Stimulated activated CD4-positive, alpha-beta T cell treated with anti-CD3 and anti-CD28 coated beads, Interleukin-12 subunit alpha, Interleukin-12 subunit beta, amount 100 ng/mL, for 24 hours (primary cell): ENCODE measurements at places on chromosomes 3 and 15.
A peak's percentile ranks its signal among the peaks of the same experiment; 100 is the strongest.

DNA sequence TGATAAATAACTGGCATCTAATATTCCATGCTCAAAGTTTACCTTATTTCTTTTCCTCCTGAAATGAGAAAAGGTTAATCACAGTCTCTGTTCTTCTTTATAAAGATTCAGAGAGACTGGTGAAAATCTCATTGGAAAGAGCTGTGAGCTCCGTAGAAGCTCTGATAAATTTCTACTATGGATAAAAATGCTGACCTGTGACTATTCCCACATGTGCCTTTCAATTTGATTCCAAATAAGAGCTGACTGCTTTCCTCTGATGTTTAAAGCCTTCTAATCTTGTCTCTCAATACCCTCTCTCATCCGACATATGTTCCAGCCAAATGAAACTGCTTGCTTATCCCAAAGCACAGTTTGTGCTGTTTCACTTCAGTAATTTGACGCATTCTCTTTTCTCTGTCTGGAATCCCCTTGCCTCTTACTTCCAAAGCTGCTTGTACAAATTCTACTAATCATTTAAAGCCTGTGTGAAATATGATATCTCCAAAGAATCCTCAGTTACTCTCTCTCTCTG is 130.1 kb downstream of the RTP4 start:
- DNase-seq: no peak

DNA sequence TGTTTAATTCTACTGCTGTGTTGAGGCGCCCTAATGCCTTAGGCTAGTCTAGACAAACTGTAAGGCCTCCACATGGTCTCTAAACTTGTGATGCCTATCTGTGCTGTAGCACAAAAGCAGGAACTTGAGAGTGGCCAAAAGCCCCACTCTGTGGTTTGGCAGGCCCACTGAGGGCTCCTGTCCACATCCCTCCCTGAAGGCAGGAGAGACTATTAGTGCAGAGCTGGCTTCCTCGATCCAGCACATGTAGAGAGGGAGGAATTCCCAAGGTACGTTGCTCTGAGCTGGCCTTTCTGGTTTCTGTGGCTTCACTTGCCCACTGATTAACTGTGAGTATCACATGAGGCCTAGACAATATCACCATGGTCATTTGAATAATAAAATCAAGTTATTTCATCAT is 90.6 kb downstream of the POLR2M start:
- DNase-seq: no peak

GRCh38 chr15:48370460-48370859 is 39.2 kb downstream of the DUT start:
- DNase-seq: no peak

DNA sequence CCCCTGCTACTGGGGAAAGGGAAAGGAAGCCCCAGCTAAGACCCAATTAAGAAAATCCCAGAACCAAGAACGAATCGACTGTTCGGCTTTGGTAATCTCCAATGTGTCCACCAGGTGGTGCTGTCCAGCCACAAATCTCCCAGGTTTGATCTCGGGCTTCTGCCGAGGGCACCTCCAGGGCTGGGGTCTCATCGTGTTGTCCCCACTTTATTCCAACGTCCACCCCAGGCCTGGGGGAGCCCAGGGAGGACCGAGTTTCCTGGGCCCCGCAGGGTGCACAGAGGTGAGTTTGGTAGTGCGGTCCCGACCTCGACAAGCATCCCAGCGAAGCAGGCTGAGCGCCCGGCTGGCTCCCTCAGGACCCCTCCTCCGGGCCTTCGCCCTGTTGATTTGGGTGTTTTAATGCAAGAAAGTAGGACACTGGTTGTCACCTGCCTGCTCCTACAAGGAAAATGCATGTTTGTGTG is 185.1 kb downstream of the GOLGA6L6 start:
- peak; percentile 89 for DNase-seq

DNA sequence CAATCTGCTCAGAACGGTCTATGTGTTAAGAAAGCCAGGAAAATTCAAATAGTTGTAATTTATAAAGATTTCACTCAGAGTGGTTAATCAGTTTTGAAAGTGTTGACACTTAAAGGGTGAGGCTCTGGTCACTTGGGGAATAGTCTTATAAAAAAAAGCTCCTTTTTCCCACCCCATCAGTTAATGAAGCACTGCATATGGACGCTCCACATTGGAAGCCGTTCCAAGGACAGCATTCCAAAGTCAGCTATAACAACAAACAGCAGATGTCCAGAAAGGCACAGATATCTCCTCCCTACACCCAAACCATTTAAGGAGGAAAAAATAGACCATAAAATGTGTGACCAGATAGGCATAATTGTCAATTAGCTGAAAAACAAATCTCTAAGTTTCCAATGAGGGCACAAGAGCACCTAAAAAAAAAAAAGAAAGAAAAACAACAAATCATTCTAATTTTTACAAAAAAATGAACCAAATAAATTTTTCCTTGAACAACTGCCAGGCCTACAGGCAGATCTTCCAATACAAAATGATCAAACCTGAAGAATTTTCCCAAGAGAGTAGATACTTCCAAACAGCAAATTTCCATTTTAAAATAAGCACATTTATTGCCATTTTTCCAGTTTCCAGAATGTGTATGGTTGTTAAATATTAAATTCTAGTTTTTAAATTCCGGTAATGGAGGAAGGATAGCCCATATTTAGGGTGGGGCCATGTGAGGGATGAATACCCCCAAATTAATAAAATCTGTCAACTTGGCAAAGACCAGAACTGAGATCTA is 198.3 kb downstream of the ERC2 start:
- no peak for DNase-seq

- DNase-seq: no peak
Observed at GRCh38 chr3:13852638-13853009, 27.2 kb downstream of the WNT7A start.

GRCh38 chr3:131081224-131081623 is 54.5 kb downstream of the NEK11 start:
- DNase-seq: no peak

GRCh38 chr3:84904212-84904611 is 54.6 kb upstream of the CADM2 start:
- no peak for DNase-seq

- no peak for DNase-seq
Observed at GRCh38 chr3:123735456-123735855, 148.7 kb downstream of the MYLK start.

- DNase-seq: no peak
Observed at GRCh38 chr3:141352262-141352984, 15.9 kb upstream of the ZBTB38 start.

DNA sequence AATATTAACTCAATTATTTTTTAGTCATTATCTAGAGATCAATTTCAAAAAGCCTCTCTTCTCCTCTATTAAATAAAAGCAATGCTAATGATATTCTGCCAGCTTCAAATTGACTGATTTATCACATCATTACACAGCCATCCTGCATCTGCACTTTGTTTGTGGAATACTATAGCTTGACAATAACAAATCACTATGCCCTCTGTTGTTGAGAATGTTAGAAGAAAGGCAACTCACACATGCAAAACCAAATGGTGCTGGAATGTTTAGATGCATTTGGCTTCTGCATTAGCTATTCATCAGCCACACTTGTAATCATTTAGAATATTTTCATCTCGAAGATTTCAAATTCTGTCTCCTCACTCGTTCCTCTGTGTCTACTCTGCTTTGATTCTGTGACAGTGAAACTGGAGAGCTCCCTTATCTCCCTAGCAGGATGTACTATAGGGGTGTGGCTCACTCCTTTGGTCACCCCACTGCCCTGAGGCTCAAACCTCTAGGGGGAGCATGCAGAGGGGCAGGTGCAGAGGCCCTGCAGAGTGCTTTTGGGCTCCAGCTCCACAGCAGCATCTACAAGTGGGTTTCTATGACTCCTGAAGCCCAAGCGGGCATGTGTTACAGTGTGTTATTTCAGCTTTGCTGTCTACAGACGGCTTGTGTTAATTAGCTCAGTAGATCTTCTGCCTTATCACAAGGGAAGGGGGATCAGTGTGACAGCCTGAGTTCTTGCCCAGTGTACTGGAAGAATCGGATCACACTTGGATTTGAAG is 454.1 kb upstream of the BCHE start:
- DNase-seq: no peak

DNA sequence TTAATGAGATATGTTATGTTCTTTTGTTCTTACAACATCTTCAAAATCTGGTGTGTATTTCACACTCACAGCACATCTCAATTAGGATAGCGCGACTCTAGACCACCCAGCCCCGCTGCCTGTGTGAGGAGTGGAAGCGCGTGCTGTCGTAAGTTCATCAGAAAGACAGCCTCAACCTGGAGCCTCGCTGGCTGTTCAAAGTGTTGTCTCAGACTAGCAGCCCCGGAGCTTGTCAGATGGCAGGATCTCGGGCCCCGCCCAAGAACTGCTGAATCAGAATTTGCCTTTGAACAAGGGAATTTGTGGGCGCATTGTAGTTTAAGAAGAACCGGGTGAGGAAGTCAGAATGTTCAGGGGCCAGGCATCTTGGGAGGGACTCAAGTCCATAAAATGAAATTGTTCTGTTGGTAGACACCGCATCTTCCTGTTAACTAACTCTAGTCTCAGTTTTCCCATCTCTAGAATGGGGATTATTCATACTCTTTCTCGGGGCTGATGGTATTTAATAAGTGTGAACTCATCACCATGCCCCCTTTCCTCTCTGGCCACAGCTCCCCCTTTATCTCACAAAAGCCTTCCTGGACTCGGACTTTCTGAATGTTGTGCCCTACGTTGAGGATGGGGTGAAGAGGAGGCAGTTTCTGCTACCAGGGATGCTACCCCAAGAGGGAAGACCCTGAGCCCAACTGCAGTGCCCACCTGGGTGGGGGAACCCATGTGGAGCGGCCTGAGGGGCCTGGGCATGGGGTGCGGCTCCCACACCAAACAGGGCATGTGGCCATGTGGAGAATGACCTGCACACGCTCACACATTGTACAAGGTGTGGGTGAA is 40.4 kb downstream of the BHLHE40 start:
- DNase-seq: peak; percentile 53

GRCh38 chr3:127911421-127911931 is 3.6 kb upstream of the KBTBD12 start:
- DNase-seq: no peak

- no peak for DNase-seq
Observed at GRCh38 chr15:42549032-42549491, 424 bp downstream of the HAUS2 start.

DNA sequence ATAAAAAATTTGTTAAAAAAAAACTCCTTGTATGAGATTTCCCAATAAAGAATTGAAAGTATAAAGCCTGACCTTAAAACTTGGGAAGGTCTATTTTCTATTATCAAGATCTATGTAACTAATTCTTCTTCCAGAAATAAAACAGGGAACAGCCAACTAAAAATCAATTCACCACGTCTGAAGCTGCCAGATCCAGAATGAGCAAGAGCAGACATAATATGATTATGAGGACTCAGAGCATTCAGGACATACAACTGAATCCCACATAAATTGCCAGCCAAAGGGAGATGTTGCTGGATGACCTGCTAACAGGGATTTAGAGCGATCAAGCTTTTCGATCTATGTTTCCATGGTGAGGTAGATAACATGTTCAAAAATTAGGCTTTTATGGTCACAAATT is 1151.3 kb upstream of the CADM2 start:
- DNase-seq: no peak

- DNase-seq: no peak
Observed at GRCh38 chr3:71305231-71306206, 278.0 kb downstream of the FOXP1 start.
